ENCODE measurements at places on chromosomes 1 and 21.
A peak's percentile ranks its signal among the peaks of the same experiment; 100 is the strongest.

GRCh38 chr1:27342778-27343638 lies 1.2 kb downstream of the SYTL1 start:
- DNase-seq: peak; percentile 88

GRCh38 chr1:82795508-82796149 lies 994.9 kb downstream of the ADGRL2 start:
- DNase-seq: no peak

GRCh38 chr1:106675558-106675957 lies 380.9 kb upstream of the PRMT6 start:
- no peak for DNase-seq

DNA sequence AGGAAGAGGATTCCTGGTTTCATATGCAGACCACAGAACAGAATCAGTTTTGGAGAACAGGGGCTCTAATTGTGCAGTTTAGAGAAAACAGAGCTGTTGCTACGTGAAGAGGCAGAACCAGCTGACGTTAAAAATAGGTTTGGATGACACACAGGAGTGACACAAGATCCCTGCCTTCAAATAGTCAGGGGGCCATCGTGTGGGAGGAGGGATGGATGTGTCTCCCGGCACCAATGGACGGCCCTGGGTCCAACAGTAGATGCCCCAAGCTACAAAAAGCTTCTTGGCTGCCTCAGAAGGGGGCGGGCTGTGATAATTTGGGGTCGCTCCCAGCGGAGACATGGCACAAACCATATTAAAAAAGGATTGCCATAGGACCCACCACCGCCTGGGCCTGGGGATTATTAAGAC lies 87.8 kb downstream of the MRPL37 start:
- peak; percentile 33 for DNase-seq

DNA sequence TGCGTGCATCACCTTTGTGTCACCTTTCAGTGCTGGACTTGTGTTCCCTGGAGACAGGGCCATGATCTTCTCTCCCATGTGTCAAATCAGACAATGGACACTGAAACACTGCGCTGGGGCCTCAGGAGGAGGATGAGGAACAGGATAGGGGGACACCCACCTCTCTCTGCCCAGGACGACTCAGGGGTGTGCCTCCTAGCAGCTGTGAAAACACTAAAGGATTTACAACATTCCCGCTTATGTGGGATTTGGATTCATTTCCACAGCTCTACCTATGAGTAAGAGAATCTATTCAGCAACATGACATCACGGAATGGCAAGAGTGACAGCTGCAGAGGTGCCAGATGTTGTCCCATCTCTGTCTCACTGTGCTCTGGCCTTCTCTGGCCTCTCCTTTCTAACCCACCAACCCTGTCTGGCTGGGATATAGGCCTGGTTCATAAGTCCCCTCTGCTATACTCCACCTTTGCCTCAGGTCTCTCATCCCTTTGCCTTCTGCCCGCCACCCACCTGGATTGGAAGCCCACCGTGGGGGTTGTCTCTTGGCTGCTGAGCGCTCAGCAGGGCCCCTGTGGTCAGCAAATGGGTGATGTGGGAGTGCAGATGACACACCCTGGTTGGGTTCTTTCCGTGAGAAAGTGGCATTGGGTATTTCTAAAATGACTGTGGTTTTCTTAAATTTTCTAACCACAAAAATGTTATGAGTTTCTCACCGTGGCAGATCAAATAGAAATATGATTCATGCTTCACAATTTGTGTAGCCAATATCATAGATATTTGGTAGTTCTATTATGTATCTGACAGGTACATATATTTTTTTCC lies 47.1 kb upstream of the TLR5 start:
- peak; percentile 39 for DNase-seq

- no peak for DNase-seq
Observed at GRCh38 chr1:223647249-223647648, 18.3 kb downstream of the CAPN8 start.

- no peak for DNase-seq
Observed at GRCh38 chr1:155827450-155827849, 29.6 kb downstream of the GON4L start.

GRCh38 chr21:27570306-27570868 lies 603.5 kb upstream of the ADAMTS5 start:
- DNase-seq: no peak

- DNase-seq: no peak
Observed at GRCh38 chr1:110310300-110310699, 28.9 kb upstream of the RBM15 start.

Measured in natural killer cell (primary cell).